ENCODE measurements at places on chromosomes 7 and 10. TPM values are rescaled to one million over a fixed set of nuclear protein-coding genes. Genes with fewer than 3 reads are reported as not detected.

Gene PTCD1
- total RNA-seq: 5.5 TPM

GRCh38 chr7:142345811-142346210 is 88.0 kb upstream of the PRSS58 start:
- no peak for DNase-seq

Gene CALML5
- not detected for total RNA-seq

GRCh38 chr10:88933564-88933963 is 19.0 kb downstream of the ACTA2 start:
- DNase-seq: no peak

Gene AKR1D1
- total RNA-seq: not detected

All from glutamatergic neuron (in vitro differentiated cells).